ENCODE measurements at places on chromosomes 2 and 18. TPM values are rescaled to one million over a fixed set of nuclear protein-coding genes. Genes with fewer than 3 reads are reported as not detected.

DNA sequence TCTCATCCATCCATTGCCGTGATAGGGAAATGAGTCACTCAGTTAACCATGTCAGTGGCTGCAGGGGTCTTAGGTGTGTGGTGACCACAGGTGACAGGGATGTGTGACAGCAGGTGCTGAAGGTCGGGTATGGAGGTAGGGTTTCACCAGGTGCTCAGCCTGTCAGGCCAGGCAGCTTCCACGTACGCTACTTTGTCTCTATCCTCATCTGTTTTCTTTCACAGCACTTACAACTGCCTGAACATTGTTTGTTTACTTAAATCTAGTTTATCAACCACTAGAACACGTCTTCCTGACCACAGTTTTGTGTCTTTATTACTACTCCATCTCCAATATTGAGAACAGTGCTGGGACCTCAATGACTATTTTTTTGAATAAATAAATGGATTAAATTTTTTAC, 11.4 kb upstream of the UXS1 start:
- no peak for DNase-seq
- H3K27me3 ChIP-seq, result 0 out of 2 replicates have a peak, but pooled peaks cover 3% of the 10 kb centered on the region
- no peaks in the 10 kb centered on the region for H3K36me3 ChIP-seq
- no peak overlapping the region for H3K27ac ChIP-seq
- H3K4me3 ChIP-seq, result no peak overlapping the region

The MRPL33 gene
- total RNA-seq, result 110 TPM

DNA sequence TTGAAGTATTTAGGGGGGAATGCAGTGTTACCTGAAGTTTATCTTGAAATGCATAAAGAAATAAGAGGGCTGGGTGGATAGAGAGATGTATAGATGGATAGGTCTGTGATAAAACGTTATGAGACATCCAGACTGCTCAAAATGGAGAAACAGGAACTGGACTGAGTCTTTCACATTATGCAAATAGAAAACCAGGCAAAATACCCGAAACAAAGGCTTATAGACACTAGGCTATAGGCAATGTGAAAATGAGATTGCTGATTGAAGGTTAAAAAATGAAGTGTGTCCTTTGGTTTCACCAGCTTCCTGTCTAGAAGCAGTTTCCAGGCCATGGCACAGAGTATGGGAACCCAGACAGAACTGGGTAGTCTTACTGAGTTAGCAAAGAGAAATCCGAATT, 24.9 kb upstream of the SLC3A1 start:
- no peaks in the 10 kb centered on the region for H3K27me3 ChIP-seq
- no peak overlapping the region for H3K27ac ChIP-seq
- no peak for DNase-seq
- no peak overlapping the region for H3K4me3 ChIP-seq
- H3K36me3 ChIP-seq, result no peaks in the 10 kb centered on the region
- H3K4me1 ChIP-seq, result peaks cover 9% of the 10 kb centered on the region

DNA sequence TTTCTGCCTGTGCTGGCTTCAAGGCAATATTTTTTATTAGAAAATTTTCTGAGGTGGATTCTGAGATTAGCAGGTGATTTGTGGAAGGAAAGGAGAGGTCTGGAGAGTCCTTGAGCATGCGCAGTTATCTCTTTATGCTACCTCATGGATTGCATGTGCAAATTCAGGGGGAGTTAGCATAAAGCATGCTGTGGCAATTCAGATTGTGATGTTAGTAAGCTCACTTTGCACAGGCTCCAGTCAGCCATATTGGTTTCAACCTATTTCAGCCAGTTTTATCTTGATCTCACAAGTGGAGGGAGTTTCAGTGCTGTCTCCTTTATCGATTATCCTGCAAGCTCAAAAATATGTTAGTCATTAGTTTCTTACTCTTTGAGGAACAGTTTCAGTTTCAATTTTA, 2012.3 kb upstream of the PIK3C3 start:
- no peaks in the 10 kb centered on the region for H3K27me3 ChIP-seq
- no peaks in the 10 kb centered on the region for H3K36me3 ChIP-seq
- H3K27ac ChIP-seq, result no peak overlapping the region
- DNase-seq, result no peak

DNA sequence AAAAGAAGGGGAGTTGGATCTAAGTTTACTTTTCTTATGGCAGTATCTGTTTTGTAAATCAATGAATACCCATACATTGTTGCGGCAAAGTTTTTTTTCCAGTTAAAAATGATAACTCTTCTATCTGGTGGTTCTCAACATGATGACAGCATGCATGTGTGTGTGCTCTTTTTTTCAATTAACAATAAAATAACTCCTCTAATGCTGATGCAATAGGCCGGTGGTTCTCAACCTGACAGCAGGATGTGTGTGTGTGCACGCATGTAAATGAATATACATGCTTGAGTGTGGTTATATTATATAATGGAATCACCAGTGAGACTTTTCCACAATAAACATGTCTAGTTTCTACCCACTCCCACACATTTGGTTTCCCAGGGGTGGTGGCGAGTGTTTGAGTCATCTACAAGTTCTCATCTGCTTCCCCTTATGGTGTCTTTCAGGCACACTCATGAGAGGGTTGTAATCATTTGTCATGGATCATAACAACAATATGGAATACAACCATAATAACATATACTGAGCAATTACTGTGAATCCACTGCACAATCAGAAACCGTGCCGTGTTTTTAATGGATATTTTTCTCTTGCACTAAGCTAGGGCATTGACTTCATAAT, 31.2 kb downstream of the PARD3B start:
- no peaks in the 10 kb centered on the region for H3K4me1 ChIP-seq
- no peak for DNase-seq
- no peaks in the 10 kb centered on the region for H3K36me3 ChIP-seq
- H3K27ac ChIP-seq, result no peak overlapping the region
- H3K4me3 ChIP-seq, result no peak overlapping the region

DNA sequence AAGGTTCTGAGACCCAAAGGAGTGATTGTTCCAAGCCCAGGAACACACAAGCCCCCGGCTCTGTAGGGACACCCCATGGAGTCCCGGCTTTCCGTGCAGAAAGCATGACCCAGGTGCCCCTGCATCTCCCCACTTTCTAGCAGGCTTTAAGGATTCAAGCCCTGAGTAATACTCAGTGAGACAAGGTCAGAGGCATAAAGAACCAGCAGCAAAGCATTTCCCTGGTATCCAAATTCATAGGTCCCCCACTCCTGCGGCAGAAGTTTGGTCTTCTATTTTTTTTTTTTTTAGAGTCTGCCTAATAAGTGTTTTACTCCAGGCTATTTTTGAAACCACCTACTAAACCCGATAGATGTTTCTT, 16.3 kb downstream of the TSHZ1 start:
- no peak for DNase-seq
- H3K27me3 ChIP-seq, result no peaks in the 10 kb centered on the region
- H3K36me3 ChIP-seq, result no peaks in the 10 kb centered on the region
- H3K4me1 ChIP-seq, result no peaks in the 10 kb centered on the region
- H3K27ac ChIP-seq, result no peak overlapping the region

DNA sequence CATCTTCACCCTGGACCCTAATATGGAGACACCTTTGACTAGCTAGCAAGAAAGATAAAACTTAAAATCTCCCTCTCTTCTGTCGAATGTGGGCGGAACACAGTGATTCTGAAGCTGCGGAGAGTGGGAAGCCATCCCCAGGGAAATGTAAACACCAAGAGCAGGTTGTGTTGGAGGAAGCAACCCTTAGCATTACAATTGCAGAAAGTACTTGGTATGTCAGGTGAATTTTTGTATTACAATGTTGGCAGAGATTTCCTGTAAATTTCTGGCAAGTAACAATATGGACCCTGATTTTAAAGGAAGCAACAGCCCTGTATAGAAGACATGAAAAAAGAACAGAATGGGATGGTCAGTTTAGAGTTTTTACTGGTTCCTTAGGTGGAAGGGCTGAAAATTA, 35.8 kb downstream of the TSN start:
- H3K4me1 ChIP-seq, result peaks cover 12% of the 10 kb centered on the region
- H3K27me3 ChIP-seq, result 0 out of 2 replicates have a peak, but pooled peaks cover under 1% of the 10 kb centered on the region
- no peak overlapping the region for H3K4me3 ChIP-seq
- DNase-seq, result no peak

The PROM2 gene
- 77.8 TPM for total RNA-seq

The SERPINB3 gene
- 5.6 TPM for total RNA-seq

Measured in PC-3 (cell line).